ENCODE measurements at places on chromosomes 3 and 15. TPM values are rescaled to one million over a fixed set of nuclear protein-coding genes. Genes with fewer than 3 reads are reported as not detected.

GRCh38 chr3:74268753-74269152 lies 345.7 kb downstream of the CNTN3 start:
- no peak for DNase-seq

Gene RNU5B-1
- total RNA-seq = not detected

DNA sequence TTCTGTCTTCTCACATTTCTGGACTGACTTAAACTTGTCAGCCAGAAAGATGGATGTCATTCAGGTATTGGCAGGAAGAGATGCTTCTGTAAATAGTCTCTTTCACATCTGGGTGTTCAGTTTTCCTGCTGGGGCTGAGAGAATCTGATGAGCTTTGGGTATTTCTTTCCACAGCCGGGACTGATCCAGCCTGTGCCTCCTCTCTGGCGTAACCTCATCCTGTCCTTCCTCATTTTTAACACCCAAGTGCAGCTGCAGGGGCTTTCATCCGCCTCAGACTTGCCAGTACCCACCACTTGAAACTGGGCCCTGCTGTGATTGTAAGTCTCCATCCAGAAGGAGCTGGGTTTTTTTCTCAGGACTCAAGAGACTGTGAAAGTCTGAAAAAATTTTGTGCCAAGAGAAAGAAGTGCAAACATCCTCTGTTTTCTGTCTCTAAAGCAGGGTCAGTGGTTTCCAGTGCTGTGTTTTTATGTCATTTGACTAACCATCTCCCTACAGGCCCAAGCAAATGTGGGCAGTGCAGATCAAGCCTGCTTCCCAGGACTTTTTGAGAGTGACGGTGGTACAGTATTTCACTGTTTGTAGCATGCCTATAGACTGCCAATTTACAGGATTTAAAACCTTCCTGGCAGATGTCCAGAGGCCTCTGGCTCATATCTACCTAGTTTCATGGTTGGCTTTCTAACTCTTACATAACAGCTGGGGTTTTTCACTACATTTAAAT lies 342.7 kb downstream of the PTPRG start:
- DNase-seq = peak; percentile 31

Gene RPL22L1
- total RNA-seq = 126 TPM

DNA sequence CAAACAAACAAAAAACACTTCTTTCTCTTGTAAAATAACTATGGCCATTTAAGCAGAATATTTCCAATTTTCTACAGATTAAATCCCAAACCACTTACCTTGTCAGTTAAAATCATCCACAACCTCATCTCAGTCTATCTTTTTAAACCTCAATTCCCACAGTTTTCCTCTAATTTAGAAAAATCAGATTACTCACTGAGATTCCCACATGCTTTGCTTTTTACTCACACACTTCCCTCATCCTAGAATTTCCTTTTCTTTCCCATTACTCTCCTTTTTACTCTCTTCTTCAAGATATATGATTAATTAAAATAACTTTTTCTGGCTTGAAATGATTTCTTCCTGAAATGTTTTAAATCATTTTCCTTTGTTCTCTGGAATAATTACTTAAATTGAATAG lies 790.7 kb downstream of the ROBO1 start:
- no peak for DNase-seq

DNA sequence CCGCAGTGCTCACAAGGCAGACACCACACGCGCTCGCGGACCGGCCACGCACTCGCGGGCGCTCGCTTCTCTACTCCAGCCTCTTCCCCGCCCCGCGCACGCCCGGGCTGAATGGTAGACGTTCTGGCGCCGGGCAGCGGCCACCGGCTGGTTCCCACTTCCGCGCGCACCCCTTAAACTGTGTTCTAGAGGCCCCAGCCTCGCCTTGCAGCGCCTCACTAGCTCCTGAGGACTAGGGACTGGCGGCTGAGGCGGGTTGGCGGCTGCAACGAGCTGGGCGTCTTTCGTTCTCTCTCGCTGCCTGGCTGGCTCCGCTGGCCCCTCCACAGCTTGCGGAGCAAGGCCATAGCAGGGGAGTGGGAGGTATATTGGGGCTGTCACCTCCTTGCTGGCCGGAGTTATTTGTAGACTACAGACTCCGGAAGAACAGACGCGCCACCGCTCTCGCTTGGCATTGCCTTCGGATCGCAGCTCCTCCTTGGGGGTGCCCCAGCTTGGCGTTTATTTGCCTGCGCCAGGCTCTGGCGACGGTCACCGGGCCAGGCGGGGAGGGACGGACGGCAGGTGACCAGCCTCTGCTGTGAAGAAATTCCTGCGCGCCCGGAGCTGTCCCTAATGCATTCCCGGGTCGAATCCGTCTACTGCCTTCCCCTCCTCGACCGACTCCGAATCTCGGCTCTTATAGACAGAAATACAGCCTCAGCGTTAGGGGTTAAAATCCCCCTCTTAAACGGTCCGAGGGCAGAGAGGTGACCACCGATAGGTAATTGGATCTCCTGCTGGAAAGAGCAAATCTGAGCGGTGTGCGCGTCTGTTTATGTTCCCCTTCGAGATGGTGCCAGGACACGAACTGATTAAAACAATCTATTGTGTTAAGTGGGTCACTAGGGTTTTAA lies 1.3 kb downstream of the GREM1 start:
- peak; percentile 26 for DNase-seq

GRCh38 chr15:68304589-68305337 lies 27.2 kb downstream of the FEM1B start:
- no peak for DNase-seq

Gene SLC6A1
- total RNA-seq = not detected

Gene ISLR
- total RNA-seq = 73.8 TPM

- no peak for DNase-seq
Measured at GRCh38 chr3:194001-194400, 2.6 kb upstream of the CHL1 start.

Gene DGKG
- under 0.01 TPM for total RNA-seq

DNA sequence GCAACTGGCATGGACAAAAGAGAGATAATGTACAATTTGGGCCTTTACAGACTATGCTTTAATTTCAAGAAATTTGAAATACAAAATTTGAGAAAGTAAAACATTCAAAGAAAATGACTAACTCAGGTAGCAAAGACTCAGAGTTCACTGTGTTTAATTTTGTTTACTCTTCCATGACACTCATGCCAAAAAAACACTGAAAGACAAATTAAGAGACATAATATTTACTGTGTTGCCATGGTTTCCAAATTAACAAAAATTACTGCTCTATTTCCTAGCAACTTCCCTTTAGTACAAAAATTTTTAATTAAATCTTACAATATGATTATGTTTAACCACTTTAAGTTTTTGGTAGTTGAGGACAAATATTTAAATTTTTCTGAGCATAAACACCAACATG lies 29.6 kb downstream of the LRRFIP2 start:
- peak; percentile 11 for DNase-seq

DNA sequence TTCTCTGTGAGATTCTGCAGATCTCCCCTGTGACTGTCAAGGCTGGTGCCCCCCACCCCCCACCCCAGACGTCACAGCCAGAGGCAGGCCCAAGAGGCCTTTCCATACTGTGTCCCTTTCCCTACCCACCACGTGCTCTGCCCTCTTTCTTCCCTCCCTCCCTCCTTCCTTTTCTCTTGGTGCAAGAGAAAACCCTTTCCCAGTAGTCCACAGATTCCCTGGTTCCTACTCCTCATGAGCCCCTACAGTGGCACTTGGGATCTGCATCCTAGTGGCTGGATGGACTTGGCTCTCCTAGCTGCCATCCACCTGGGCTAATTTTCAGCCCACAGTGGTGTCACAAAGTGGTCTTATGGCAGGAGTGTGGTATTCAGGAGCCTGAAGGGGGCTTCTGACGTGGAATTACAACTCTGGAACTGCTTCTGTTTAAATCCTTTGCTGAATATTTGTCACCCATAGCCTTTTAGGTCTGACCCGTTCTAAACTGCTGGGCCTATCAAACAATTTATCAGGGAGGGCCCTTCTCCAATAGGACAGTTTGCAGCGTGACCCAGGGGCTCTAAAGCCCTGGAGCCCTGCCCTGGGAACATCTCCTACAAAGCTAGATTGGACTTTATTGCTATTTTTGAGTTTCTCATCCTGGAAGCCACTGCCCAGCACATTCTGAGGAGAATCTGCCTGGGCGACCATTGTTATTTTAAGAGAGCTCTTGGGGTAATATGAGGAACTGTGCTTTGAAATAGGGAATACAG lies 35.3 kb downstream of the KLF13 start:
- DNase-seq = no peak

DNA sequence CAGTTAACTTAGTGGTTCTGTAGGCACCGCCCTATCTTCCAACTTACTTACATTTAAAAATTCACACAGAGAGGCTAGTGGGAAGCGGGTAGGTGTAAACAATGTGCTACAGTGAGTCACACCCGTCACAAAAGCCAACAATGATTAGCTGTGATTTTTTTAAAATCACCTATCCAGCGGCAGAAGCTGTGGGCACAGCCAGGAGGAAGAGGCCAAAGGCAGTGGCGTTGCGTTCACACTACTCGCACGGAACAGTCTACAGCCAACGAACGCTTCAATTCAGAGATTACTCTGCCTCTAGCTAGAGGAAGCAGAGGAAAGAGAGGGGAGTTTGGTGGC lies 2.5 kb upstream of the NLGN1 start:
- DNase-seq = no peak

- DNase-seq = no peak
Measured at GRCh38 chr3:94522488-94522887, 459.6 kb downstream of the NSUN3 start.

GRCh38 chr3:107369791-107370190 lies 7.4 kb upstream of the CCDC54 start:
- DNase-seq = no peak

Gene LYZL4
- total RNA-seq = not detected

GRCh38 chr3:194622621-194623340 lies 10.4 kb downstream of the TMEM44 start:
- DNase-seq = no peak

Gene ITIH1
- not detected for total RNA-seq

- DNase-seq = peak; percentile 79
Measured at GRCh38 chr3:64321747-64322146, 96.5 kb upstream of the PRICKLE2 start.

Gene C3orf80
- 0.86 TPM for total RNA-seq

- DNase-seq = no peak
Measured at GRCh38 chr3:28936154-28936553, 344.7 kb upstream of the RBMS3 start.
